ENCODE measurements at places on chromosomes 3 and 15.

DNA sequence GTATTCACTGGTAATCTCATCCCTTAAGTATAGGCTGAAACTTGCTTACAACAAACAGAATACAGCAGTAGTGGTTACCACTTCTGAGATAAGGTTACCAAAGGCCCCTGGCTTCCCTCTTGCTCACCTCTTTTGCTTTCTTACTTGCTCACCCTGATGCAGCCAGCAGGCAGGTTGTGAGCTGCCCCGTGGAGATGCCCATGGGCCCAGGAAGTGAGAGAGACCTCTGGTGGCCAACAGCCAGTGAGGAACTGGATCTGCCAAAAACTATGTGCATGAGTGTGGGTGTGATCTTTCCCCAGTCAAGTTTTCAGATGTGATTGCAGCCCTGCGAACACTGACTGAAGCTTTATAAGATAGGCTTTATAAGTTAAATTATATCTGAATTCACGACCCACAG is 48.7 kb downstream of the NMNAT3 start:
- DNase-seq = no peak

- DNase-seq = no peak
Observed at GRCh38 chr3:36219398-36219797, 160.9 kb upstream of the STAC start.

- no peak for DNase-seq
Observed at GRCh38 chr15:39132070-39132469, 448.8 kb upstream of the THBS1 start.

DNA sequence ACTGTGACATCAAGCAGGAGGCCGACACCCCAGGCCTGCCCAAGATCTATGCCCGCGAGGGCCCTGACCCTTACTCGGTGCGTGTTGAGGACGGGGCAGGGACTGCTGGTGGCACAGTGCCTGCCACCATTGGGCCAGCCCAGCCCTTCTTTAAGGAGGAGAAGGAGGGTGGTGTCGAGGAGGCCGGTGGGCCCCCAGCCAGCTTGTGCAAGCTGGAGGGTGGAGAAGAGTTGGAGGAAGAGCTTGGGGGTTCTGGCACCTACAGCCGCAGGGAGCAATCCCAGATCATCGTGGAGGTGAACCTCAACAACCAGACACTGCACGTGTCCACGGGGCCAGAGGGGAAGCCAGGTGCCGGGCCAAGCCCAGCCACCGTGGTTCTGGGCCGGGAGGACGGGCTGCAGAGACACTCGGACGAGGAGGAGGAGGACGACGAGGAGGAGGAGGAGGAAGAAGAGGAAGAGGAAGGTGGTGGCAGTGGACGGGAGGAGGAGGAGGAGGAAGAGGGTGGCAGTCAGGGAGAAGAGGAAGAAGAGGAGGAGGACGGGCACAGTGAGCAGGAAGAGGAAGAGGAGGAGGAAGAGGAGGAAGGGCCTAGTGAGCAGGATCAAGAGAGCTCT is 5.4 kb downstream of the ZBTB47 start:
- DNase-seq = no peak

All from colonic mucosa (tissue), 4 donors.